ENCODE measurements at places on chromosomes 11 and 22.
A peak's percentile ranks its signal among the peaks of the same experiment; 100 is the strongest.

DNA sequence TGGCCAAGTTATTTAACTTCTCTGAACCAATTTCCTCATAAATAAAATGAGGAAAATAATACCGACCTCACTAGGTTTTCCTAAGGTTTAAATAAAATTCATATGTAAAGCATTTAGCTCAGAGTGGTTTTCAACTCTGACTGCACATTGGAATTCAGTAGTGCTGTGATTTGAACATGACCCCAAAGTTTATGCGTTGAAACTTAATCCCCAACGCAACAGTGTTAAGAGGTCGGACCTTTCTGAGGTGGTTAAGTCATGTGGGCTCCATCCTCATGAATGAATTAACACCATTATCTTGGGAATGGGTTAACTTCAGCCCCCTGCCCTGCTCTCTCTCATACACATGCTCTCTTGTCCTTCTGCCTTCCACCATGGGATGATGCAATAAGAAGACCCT is 322.2 kb downstream of the AASDHPPT start:
- DNase-seq = no peak

DNA sequence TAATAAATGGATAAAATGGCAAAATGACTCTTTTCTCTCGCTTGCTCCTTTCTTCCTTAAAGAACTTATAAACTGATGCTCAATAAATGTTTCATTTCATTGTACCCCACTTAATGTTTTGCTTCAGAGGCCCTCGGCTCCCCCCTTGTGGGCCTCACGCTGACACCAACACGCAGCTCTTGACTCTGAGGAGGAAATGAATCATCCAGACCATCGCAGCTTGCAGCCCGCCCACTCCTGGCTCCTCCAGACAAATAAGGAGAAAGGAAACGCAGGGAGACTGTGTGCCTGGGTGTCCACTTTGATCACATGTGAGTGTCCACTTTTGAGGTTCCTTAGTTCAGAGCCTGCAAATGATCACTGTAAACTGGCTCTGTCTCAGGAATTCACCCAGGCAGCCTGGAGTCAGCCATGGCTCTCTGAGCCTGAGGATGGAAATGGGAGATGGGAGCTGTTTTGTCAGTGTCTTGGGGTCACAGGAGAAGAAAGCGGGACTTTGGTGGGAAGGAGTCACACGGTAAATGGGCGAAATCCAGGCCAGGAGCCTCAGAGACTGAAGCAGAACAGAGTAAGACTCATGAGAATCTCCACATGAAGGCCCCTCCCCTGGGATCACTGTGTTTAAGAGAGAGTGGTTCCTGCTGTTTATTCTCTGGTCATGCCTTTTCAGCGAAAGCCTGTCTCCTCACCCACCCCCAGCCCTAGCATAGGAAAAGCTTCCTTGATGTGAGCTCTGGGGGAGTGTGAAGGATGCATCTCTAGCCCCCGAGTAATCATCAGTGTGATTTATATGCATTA is 96.5 kb downstream of the CWC15 start:
- peak; percentile 50 for DNase-seq

GRCh38 chr11:16169541-16169940 is 186.8 kb downstream of the SOX6 start:
- no peak for DNase-seq

DNA sequence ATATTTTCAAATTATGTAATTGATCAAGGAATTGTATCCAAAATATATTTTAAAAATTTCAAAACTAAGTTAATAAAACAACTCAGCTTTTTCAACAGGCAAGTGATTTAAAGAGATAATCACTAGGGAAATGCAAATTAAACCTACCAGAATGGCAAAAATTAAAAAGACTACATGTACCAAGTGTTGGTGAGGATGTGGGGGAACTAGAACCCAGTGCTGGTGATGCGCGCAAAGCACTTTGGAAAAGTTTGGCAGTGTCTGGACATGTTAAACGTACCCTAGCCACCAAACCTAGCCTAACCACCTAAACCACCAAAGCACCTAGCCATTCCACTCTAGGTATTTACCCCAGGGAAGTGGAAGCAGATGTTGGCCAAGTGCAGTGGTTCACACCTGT is 22.9 kb downstream of the PACSIN2 start:
- DNase-seq = no peak

- no peak for DNase-seq
Observed at GRCh38 chr11:12890476-12890875, 118.6 kb upstream of the RASSF10 start.

GRCh38 chr22:33932997-33933396 is 12.7 kb upstream of the LARGE1 start:
- DNase-seq = no peak

GRCh38 chr11:68128682-68129327 is 7.6 kb upstream of the CHKA start:
- DNase-seq = no peak

GRCh38 chr22:38849811-38850210 is 6.0 kb upstream of the NPTXR start:
- DNase-seq = no peak

GRCh38 chr11:5620651-5621521 is 3.9 kb upstream of the TRIM34 start:
- DNase-seq = no peak

DNA sequence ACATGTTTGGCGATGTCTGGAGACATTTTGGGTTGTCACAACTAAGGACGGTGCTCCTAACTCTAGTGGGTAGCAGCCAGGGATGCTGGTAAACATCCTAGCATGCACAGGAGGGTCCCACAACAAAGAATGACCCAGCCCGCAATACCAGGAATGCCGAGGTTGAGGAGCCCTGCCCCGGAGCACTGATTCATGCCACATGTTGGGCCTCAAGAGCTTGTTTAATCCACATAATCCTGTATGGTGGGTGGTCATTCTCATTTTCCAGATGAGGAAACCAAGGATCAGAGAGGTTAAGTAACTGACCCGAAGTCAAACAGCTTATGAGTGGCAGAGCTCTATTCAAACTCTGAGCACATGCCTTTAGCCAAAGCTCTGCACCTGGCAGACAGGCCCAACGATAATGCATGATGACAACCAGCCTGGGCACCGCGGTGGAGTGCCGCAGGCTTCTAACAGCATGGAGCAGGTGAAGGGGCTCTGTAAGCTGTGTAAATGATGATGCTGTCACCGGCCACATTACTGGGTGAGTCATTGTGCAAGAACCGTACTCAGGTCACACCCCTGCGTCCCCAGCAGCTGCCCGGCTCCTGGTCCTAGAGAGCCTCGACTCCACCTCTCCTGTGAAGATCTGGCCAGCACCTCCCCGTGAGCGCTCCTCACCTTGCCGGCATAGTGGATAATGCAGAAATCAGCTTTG is 58.6 kb downstream of the APOL1 start:
- DNase-seq = no peak

DNA sequence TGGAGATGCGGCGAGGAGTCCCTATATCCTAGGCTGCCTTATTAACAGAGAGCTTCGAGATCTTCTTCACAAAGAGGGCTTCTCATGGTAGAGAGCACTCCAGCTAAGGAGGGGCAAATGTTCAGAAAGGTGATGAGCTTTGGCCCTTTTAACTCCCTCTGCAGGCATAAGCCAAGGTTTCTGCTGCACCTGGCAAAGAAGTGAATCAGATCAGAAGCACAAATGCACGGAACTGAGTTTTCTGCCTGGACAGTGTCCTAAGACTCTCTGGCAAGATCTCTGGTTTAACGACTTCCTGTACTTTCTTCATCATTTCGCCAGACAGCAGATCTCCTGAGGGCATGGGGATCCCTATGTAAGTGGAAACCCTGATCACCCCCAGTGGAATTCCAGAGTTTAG is 37.2 kb downstream of the POU2AF3 start:
- DNase-seq = no peak

DNA sequence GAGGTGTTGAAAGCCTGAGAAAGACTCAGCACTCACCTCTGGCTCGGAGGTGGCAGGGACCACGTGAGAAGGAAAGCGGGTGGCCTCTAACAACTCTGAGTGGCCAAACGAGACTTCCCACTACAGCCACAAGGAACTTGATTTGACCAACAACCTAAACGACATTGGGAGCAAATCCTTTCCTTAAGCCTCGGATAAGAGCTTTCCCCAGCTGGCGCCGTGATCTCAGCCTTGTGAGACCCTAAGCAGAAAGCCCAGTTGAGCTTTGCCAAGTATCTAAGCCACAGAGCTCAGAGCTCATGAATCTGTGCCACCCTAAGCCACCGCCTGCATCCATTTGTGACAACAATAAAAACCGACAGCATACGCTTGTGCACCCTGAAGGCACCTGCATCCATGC is 636.0 kb downstream of the TBC1D22A start:
- no peak for DNase-seq

GRCh38 chr11:114215871-114216795 is 80.1 kb upstream of the NNMT start:
- DNase-seq = no peak

DNA sequence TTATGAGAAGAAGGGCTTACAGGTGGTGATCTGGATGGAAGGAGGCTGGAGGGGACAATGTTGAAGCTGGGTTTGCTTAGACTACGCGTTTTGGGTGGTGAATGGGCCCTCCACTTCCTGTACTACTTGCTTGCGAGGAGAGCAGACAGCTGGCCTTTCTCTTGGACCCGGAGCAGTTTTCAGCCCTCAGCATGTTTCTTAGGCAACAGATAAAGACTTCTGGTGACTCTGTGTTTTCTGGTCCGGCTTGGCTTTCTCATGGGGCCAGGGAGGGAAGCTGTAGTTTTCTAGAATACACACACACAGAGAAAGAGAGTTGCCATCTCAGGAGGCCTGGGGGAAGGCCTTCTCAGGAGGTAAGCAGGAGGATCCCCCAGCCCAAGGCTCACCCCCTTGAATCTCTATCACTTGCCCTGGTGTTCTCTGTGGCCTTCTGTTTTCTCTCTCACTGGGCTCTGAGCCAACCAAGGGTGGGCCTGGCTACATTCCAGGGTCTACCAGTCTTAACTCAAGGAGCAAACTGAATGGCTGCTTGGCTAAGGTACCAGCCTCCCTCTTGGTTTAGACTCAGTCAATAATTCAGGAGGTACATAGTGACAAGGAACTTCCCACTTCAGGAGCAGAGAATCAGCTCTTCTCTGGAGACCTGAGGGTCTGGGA is 2.4 kb downstream of the CCS start:
- peak; percentile 40 for DNase-seq

DNA sequence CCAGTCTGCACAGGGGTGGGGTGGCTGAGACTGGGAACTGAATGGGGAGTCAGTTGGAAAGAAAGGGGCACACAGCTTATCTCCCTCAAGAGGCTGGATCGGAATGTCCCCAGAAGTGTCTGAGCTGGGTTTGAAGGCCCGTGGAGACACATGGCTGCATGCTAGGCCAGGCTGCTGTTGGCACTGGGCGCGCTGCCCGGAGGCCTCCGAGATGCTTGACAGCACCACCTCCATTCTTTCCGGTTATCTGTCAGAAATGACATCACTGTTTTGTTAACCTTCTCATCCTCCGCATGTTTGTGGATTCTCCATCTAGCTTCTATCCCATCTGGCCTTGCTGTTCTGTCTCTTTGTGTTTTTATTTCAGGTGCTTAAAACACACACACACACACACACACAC is 85.5 kb downstream of the APIP start:
- DNase-seq = no peak

DNA sequence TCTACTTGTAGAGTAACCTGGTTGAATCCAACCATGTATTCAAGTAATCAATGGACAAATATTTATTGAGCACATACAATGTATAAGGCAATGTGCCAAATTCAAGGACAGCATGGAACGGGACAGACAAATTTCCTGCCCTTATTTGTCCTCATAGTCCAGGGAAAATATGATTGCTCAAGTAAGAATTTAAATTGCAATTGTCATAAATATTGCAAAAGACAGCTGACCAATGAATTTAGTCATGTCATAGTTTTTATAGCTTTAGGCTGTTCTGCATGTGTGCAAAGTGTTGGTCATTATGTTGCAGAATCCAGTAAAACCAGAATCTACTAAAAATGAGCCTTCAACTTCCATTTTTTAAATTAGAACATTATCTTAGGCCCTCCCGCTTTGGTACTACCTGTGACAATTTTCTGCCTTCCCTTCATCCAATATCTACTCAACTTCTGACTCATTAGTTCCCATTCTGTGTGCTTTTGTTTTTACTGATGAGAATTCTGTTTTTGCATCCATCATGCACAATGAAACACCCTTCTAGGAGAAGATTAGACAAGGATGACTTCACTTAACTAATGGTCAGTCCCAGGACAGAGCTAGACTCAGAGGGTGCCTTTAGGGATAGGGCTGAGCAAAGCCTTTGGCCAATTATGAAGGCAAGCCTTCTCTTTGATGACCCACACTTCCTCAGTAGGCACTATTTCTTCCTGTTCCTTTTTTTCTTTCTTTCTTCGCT is 45.8 kb upstream of the FIBIN start:
- DNase-seq = no peak

GRCh38 chr11:120547316-120547715 is 35.8 kb downstream of the GRIK4 start:
- DNase-seq = no peak

GRCh38 chr11:69601011-69601975 is 39.7 kb upstream of the CCND1 start:
- no peak for DNase-seq

DNA sequence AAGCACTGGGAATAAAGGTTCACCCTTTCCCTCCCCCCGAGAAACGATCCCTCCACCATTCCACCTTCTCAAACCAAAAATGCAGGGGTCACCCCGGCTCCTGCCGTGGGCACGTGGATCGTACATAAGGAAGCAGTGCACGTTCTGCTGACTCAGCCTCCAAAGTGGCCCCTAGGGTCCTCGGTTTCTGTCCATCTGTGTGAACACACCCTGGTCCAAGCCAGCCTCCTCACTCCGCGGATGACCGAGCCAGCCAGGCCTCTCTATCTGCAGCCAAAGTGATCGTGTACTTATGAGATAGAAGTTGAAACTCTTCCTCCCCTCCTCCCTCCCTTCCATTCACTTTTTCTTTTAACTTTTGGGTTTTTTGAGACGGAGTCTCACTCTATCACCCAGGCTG is 16.2 kb downstream of the C11orf24 start:
- no peak for DNase-seq

- DNase-seq = peak; percentile 35
Observed at GRCh38 chr11:78646564-78647185, 72.0 kb upstream of the NARS2 start.

- DNase-seq = no peak
Observed at GRCh38 chr22:38192475-38192863, 9.3 kb upstream of the MAFF start.

GRCh38 chr11:24240496-24241175 is 256.2 kb upstream of the LUZP2 start:
- no peak for DNase-seq

- DNase-seq = no peak
Observed at GRCh38 chr11:112831041-112831440, 130.2 kb upstream of the NCAM1 start.

DNA sequence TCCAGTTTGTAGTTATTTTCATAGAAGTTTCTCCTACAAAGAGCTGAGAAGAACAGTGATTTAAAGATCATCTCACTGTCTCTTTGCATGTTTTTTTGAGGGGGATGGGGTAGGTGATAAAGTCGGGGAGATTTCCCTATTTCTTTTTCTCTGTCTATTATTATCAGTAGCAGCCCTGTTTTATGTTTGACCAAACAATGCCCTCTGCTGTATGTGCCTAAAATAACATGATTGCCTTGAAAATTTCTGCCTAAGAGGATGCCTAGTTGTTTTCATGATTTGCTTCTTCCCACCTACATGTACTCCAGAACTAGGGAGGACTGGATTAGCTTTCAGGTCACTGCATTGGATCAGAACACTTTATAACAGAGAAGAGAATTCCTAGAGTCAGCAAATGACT is 1330.2 kb downstream of the LRRC4C start:
- no peak for DNase-seq

- DNase-seq = no peak
Observed at GRCh38 chr11:111846063-111846462, 25.3 kb downstream of the ALG9 start.
